Activated CD8-positive, alpha-beta memory T cell treated with anti-CD3 and anti-CD28 coated beads for 48 hours (primary cell): ENCODE measurements at places on chromosomes 1 and 21.
A peak's percentile ranks its signal among the peaks of the same experiment; 100 is the strongest.

DNA sequence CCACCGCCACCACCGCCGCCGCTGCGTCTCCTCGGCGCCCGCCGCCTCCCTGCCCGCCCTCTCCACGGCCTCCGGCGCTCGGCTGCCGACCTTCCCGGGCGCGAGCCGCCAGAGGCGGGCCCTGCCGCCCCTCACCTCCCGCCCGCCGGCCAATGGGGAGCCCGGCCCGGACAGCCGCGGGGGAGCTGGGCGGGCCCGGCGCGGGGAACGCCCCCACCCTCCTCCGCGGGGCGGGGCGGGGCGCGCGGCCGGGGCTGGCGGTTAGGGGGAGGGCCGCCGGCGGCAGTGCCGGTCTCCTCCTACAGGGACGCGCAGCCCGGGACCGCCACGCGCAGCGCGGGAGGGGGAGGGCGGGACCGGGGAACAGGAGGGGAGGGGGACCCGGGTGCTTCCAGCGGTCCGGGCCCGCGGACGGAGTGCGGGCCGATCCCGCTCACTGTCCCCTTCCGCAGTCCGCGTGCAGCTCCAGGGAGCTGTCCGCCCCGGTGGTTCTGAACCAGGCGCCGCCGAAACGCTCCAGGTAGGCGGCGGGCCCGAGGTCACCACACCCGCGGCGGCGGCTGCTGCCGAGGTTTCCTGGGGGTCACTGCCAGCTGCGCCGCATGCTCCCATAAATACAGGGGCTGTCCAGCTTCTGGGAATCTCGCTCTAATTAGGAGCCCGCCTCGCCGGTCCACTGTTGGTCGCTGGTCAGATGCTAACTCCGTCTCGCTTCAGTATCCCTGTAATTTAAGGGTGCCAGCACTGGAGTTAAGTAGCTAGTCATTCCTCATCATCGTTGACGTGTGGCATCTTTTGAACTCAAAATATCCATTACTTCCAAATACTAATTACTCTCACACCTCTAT is at the start of gene PGBD5:
Gene PGBD5 (minus strand): TSS at position 87 of the 848 bp plus-strand sequence. CDS start 404 bp downstream, outside the sequence.
- peak; percentile 41 for DNase-seq

DNA sequence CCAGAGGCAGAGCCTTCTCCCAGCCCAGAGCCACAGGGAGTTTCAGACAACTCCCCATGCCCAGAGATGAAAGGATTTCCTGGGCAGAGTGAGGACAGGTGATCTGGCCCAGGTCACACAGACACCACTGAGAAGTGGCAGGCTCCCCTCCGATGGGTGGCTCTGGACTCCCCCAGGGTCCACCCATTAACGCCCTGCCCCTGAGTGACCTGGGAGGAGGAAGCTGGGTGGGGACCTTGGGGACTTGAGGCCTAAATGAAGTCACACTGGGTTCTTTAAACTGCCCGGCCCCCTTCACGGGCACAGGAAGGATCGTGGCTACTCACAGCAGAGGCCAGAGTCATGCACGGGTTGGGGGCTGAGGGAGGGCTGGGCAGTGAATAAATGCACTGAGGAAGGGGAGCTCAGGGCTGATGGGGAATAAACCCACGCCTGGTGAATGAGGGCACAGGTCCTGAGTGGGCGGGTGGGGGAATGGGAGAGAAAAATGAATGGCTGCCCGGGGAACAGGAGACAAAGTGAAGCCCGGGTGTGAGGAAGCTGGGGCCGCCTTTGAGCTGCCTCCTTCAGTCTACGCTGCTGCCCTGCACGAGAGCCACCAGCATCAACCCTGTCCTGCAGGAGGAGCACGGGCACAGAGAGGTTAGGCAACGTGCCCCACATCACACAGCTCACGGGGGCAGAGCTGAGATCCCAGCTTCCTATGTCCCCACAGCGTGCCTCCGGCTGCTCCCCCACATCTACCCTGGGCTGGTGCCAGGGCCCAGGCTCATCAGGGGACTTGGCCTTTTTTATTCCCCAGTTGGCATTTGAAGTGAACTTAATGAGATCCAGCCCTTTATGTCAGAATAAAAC is 404.3 kb downstream of the MATN1 start:
- DNase-seq = no peak

- DNase-seq = no peak
These were observed 64.2 kb downstream of the HLX start for GRCh38 chr1:220943319-220943996.

GRCh38 chr1:80392529-80392928 is 1386.0 kb upstream of the ADGRL4 start:
- no peak for DNase-seq

DNA sequence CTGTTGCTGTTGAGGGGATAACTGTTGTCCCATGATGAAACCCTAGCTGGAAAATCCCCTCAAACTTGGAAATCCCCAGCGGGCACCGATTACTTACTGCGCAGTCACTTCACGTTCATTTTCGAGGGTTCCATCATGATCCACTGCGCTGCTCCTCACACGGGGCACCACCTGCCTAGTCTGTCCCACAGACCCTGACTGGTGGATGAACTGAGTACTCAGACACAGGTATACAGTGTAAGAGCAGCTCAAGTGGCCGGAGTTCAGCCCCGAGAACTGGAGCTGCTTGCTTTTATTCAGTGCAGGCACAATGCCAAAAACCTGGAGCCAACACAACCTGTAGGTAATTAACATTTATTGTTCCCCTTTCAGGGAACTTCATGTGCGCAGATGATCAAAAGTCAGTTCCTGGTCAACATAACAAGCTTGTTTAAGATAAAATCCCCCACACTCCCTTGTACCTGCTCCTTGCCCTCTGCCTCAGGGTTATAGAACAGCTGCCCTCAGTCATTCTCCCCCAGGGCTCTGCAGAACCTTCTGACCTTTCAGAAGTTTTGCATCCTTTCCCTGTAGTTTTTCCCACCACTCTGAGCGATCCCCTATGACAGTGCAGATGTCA is 46.5 kb upstream of the PRELP start:
- no peak for DNase-seq

DNA sequence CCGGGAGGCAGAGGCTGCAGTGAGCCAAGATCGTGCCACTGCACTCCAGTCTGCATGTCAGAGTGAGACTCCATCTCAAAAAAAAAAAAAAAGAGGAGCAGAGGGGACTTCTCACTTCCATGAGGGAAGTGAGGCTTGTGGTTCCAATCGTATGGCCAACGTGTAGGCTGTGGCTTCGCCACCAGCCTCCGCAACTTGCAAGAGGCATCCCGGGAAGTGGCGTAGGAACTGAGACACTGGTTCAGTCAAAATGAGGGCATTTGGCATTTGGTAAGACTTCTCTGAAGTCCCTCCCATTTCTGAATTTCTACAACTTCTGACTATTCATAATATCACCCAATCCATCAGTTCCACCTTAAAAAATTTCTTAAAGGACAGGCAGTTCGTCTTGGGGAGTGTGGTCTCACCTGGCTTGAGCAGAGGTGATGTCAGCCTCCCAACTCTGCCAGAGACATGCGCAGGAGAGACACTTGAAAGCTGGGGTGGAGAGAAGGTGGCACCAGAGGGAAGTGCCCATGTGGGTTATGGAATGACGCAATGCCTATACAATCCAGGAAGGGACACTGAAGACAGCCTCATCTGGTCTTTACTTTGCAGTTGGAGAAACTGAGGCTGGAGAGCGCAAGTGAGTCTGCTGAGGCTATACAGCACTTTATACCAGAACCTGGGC is 17.2 kb downstream of the KAZN start:
- DNase-seq = no peak

GRCh38 chr1:209443361-209443931 is 140.1 kb upstream of the CAMK1G start:
- no peak for DNase-seq

- no peak for DNase-seq
These were observed 11.2 kb downstream of the URB1 start for GRCh38 chr21:32381571-32381970.

- DNase-seq = no peak
These were observed 108.1 kb upstream of the BACE2 start for GRCh38 chr21:41059871-41060270.

DNA sequence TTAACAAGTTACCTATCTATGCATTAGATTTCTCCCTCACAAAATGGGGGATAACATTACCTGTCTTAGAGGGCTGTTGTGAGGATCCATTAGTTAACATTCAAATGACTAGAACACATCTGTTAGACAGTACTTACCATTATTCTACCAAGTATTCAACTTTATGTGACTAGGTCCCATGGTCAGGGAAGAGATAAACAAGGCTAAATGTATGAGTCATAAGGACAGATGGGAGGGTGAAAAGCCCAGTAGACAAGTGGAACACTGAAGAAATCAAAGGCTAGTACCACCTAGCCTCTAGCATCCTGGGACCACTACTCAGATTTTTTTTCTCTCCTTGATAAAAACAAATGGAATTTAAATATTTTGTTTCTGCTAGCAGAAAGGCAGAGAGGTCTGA is 9.0 kb upstream of the VHLL start:
- no peak for DNase-seq

DNA sequence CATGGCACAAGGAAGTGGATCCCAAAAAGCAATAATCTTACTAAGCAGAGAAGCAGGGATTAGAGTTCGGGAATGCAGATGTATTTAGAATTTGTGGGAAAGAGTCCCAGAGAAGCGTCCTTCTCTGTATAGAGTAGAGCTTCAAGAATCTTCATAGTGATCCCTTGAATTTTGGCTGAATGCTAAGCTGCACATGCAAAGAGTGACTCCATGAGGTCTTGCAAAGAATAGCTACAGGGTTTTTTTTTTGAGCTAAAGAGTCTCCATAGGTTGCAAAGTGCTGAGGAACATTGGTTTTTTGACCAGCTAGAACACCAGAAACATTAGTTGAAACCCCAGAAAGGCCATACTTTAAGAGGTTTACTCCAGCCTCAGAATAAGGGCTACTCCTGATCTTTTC is 206.7 kb downstream of the CTH start:
- no peak for DNase-seq

- no peak for DNase-seq
These were observed 54.9 kb downstream of the DPT start for GRCh38 chr1:168673974-168674683.

DNA sequence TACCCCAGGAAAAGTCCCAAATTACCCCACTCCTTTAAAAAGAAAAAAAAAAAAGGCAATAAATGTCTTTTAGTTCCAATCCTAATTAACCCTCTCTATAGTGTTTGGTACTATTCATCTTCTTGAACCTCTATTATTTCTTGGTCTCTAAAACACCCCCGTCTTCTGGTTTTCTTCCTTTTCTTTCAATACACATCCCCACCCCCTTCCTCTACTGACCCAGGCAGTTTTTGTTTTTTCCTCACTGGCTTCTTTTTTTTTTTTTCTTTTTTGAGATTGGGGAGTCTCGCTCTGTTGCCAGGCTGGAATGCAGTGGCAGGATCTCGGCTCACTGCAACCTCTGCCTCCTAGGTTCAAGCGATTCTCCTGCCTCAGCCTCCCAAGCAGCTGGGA is 26.1 kb downstream of the EGLN1 start:
- no peak for DNase-seq

DNA sequence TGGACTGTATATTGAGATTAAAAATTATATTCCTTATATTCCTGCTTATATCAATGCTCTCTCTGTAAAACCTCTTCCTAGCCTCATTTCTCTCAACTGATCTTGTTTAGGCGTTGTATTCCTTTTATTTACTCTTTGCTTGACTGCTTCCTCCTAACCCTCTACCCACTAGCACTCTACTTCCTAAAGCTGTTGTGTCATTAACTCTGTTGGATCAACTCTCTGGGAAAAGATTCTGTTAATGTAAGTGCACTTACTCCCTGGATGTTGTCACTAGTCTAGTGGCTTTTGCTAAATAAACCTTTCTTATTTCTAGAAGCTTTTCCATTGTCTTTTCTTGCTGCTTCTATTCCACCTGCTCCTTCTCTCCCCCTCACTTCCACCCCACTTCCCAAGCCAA is 6.5 kb downstream of the SPATA46 start:
- DNase-seq = no peak

GRCh38 chr1:98975810-98976209 is 28.9 kb downstream of the PLPPR5 start:
- no peak for DNase-seq

GRCh38 chr1:93612510-93612909 is 69.1 kb downstream of the BCAR3 start:
- DNase-seq = no peak

- DNase-seq = no peak
These were observed 482.1 kb upstream of the RGS18 start for GRCh38 chr1:191675856-191676783.

DNA sequence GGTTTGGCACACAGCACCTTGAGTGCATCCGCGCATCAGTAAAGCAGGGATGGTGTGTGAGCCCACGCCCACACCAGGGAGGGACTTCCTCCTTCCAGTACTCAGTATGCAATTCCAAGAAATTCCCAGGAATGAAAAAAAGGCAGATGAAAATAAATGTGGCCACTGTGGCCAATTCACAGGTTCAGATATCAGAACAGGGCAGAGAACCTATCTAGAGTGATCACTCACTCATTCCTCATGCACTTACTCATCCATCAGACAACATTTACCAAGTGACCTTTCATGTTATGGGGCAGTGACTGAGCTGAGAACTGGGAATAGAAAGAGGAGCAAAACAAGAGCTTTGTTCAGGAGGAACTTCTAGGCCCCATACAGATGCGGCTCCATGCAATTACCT is 113.7 kb downstream of the ZSCAN20 start:
- no peak for DNase-seq

DNA sequence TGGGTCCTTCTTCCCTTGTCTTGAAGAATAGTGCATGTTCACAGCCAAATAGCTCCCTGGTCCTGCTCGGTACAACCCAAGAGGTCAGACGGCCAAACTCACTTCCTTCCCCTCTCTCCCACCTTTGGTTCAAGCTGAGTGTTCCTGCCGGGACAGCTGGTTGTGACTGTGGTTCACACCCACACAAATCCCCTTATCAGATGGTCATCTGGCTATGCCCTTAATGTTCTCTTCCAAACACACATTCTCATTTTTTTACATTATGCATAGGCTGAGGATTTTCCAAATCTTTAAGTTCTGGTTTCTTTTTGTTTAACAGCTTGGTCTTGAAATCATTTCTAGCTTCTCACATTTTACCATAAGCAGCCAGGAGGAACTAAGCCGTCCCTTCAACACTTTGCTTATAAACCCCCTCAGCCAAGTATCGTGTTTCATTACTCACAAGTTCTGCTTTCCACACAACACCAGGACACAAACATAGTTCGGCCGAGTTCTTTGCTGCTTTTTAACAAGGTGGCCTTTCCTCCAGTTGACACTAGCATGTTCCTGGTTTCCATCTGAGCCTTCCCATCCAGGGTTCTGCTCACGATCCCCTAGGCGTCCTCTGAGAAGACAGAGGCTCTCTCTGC is 19.7 kb upstream of the TSPEAR start:
- DNase-seq = no peak

- DNase-seq = no peak
These were observed 47.8 kb downstream of the GPR88 start for GRCh38 chr1:100585786-100586185.

GRCh38 chr1:66250478-66250877 is 283.5 kb upstream of the SGIP1 start:
- DNase-seq = no peak

DNA sequence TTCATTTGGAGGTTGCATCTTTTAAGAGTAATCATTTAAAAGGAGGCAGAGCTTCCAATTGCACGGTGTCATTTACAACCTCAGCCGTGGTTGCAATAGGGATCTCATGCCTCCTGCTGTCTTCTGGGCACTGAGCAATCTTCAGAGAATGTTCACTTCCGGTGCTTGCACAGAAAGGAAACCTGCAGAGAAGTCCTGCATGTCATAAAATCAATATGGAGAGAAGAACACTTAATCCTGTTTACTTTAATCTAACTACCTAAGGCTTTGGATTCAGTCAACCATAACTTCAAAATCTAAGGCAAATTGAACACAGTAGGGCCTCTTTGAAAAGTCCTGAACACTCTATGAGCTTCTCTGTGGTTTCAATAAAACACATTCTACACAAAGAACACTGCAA is 11.3 kb upstream of the MAP10 start:
- no peak for DNase-seq
